ENCODE measurements at places on chromosomes 5 and 9.
A peak's percentile ranks its signal among the peaks of the same experiment; 100 is the strongest.

- no peak for DNase-seq
Measured at GRCh38 chr5:137221943-137222342, 277.2 kb downstream of the SPOCK1 start.

DNA sequence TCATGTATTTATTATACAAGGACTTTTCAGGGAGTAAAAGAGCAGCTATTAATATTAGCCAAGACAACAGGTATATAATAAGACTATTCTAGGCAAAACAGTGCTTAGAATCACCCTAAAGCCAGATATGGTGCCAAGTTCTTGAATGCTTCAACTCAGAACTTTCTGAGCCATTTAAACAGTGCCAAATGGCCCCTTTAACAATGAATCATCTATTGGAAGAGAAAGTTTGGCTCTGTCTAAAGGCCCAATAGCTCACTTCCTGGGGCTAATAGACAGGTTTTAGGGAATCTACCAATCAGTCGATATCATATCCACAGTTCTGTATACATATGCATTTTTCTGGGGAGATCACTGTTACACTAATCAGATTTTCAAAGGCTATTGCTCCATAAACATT lies 42.9 kb downstream of the ZNF474 start:
- no peak for DNase-seq

- peak; percentile 25 for DNase-seq
Measured at GRCh38 chr5:158979749-158980521, 119.8 kb downstream of the EBF1 start.

DNA sequence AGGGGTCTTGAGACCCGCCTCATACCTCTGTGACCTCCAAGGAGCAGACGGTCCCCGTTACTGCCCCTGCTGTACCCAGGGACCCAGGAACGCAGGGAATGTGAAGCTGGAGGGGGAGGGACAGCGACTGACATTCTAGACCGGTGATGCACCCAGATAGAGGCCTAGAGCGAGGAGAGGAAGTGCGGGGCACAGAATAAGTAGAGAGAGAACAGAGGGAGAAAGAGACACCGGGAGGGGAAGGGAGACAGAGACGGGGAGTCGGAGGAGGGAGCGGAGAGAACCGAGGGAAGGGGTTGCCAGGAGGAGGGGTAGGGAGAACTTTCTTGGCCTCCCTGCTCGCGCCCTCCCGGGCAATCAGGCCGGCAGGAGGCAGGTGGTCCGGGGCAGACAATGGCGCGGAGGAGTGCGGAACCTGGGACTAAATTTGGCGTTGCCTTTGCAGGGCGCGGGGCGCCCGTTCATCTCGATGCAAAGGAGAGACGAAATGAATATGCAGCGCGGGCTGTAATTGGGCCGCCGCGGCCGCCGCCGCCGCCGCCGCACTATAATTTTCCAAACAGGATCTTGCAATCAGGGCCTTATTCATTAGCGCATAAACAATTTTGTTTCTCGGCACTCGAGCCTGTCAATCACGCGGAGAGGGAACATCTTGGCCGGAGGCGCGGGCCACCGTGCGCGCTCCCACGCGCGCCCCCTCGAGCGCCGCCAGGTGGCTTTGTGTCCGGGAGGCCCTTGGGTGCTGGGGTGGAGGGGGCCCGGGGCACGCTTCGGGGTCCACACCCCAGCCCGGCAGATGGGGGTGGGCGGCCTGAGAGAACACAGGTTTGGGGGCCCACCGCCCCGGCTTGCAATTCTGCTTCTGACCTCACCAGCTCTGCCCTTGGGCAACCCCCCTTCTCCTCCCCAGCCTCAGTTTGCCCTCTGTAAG lies 33.0 kb downstream of the NDUFA8 start:
- DNase-seq = peak; percentile 83

GRCh38 chr5:78972654-78973428 lies 12.3 kb downstream of the ARSB start:
- DNase-seq = peak; percentile 40

DNA sequence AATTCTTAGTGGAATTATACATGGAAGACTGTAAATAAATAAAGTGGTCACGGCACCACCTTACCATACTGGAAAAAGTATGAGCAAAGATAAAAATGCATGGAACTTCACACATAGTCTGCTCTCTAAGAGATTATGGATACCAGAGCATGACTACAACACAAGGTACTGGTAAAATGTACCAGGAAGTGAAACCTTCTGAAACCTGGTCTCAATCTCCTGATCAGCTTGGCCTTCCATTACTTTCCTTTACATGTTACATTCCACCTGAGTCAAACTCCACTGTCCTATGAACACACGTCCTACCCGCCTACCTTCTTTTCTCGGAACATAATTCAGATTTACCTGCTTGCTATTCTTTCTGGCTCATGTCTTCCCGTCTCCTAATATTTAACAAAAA lies 15.9 kb downstream of the PTAR1 start:
- no peak for DNase-seq

DNA sequence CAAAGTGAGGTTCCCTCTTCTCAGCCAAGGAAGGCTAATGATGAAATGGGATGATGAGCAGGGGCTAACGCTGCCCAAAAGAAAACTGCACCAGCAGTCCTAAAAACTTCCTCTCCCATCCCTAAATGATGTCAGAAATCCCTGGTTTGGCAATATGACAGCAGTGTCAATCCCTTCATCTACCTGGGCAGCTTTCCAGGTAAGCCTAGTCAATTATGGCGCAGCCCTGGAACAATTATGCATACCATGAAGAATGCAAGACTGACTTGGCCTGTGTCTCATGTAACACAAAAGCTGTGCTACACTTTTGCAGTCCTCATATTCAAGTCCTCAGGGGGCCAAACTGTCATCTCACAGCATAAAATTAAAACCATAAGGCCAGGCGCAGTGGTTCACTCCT lies 7.0 kb downstream of the DMGDH start:
- no peak for DNase-seq

- no peak for DNase-seq
Measured at GRCh38 chr5:113632996-113633395, 119.5 kb downstream of the YTHDC2 start.

GRCh38 chr5:56616454-56617160 lies 198.7 kb upstream of the MAP3K1 start:
- no peak for DNase-seq

- no peak for DNase-seq
Measured at GRCh38 chr9:82781921-82782392, 281.0 kb downstream of the RASEF start.

DNA sequence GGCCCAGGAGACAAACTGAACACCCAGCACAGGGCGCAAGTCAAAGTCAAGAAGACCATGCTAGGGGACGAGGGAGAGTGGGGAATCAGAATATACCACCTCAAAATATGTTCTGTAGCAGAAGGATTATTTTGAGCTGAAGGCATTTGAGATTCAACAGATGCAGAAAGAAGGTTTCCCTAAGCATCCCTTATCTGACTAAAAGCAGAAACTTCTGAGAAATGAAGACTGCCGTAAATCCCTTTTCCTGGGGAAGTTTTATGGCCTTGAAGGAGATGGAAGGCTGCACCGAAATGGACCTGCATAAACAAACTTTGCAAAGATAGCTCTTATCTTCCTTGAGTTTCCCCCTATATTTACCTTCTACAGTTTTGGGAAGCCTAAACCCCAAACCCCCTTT lies 72.8 kb downstream of the PTTG1 start:
- DNase-seq = no peak

GRCh38 chr9:128716581-128717254 lies 7.2 kb downstream of the ZDHHC12 start:
- DNase-seq = no peak

DNA sequence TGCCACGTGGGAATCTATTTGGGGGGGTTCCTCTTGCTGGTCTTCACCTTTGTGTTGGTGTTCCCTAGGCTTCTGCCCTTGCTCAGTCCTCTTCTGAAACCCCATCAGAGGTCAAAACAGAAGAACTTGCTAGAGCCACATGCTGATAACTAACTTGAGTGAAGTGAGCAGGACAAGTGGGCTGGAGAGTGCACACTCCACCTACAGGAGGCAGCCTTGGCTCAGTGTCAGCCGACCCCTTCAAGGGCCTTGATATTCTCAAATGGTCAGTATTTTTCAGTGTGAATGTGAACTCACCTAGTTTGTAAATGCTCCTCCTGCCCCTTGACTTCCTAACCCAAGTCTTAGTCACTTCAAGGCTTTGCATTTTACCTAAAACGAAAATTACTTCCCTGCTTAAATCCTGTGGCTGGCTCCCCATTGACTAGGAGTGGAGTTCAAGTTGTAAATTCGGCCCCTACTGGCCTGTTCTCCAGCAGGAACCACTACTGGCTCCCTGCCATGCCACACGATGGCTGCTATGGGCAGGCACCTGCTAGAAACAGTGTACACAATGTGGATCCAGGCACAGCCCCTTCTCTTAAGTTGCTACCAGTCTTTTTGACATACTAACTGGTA lies 3.6 kb upstream of the SLC1A3 start:
- no peak for DNase-seq
